ENCODE measurements at places on chromosomes 3 and 15.

DNA sequence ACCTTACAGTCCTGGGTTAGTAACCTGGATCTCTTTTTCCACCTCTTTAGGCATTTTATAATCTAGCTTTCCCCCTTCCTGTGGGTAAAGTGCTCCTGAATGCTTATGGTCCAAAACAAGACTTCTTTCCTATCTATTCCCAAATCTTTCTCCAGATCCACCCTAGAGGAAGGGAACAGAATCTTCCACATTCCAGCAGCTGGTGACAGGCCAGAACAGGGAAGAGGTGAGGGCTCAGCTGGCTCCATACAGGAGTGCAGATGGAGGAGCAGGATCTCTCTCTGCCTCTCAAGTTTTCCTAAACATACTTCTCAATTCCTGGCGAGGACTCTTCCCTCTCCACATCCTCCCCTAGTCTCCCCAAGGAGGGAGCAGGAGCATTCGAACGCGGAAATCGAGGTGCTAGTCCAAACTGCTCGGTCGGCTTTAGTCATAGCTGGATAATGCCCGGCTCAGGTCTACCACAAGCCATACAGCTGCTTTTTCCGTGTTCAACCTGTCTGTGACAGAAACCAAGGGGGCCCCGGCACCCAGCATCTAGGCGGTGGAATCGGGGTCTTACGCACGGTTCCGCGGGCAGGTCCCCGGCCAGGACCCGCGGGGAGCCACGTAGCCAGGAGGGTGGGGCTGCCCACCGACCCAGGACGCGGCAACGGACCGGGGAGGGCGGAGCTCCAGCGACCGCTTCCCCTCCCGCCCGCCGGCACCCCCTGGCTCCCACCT lies 4.0 kb downstream of the RASSF1 start:
- peak; percentile 35 for DNase-seq

- no peak for DNase-seq
Measured at GRCh38 chr15:66912441-66912840, 153.0 kb upstream of the SMAD3 start.

- no peak for DNase-seq
Measured at GRCh38 chr15:52163321-52164190, 27.6 kb downstream of the GNB5 start.

GRCh38 chr3:43892061-43892460 lies 201.3 kb downstream of the ABHD5 start:
- no peak for DNase-seq

DNA sequence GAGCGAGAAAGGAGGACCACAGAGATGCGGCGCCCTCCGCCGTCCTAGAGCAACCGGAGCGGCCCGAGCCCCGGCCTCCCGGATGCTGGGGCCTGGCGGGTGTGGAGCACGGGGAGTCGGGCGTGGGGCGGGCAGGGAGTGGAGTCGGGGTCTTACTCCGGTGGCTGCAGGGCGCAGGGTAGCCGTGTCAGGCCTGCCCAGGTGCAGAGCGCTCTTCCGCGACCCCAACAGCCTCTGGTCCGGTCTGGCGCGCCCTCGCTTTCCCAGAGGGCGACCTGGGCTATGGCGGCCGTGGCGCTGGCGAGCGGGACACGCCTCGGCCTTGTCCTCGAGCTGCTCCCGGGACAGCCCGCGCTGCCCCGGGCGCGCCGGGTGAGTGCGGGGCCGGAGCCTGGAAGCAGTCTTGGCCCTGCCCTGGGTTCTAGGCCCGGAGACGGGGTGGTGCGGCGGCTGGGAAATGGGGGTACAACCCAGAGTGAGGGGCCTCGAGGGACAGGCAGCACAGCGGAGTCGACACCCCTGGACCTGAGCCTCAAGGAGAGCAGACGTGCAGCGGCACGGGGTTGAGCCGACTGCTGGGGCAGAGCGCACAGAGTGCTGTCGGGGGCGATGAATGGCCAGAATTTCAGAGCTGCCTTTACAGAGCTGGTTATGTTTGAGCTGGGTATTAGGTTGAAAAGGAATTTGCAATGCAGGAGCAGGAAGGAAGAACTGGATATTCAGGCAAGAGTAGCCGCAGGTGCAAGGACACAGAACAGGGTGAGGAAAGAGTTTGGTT lies at the start of gene ZNF662:
ZNF662 (plus strand) TSS at position 73 of the 778 bp plus-strand sequence. CDS start 1,973 bp downstream, outside the sequence.
- peak; percentile 51 for DNase-seq

GRCh38 chr15:33242165-33242564 lies 47.7 kb upstream of the FMN1 start:
- DNase-seq, result no peak

GRCh38 chr3:25594007-25594502 lies 70.7 kb downstream of the TOP2B start:
- DNase-seq, result peak; percentile 65

GRCh38 chr15:63067306-63067705 lies 24.8 kb downstream of the TPM1 start:
- DNase-seq, result no peak

DNA sequence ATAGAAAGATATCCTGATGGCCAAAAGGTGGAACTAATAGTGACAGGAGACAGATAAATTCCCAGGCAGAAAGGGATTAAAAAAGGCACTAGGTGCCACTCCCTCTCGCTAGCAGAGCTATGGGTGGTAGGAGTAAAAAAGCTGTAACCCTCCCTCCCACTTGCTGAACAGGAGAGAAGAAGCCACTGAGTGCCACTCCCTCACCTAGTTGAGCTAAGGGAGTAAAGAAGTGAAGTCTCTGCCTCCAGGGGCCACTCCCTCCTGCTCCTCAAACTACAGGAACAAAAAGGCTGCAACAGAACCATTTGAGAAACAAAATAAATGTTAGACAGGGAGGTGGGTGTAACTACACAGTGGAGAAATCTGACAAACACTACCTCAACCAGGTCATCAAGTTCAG lies 276.2 kb upstream of the EPHA6 start:
- DNase-seq, result no peak
